ENCODE measurements at places on chromosomes 12 and 14. TPM values are rescaled to one million over a fixed set of nuclear protein-coding genes. Genes with fewer than 3 reads are reported as not detected.
A peak's percentile ranks its signal among the peaks of the same experiment; 100 is the strongest.

The CBLN3 gene
- total RNA-seq = 3.1 TPM

The TMEM229B gene
- total RNA-seq = 0.71 TPM

- no peak for DNase-seq
These were observed 173.1 kb downstream of the FBXL14 start for GRCh38 chr12:1421091-1421846.

GRCh38 chr12:57762463-57762862 lies 4.4 kb downstream of the CYP27B1 start:
- DNase-seq = no peak

The SOX5 gene
- 1.7 TPM for total RNA-seq

The PITPNM2 gene
- not detected for total RNA-seq

DNA sequence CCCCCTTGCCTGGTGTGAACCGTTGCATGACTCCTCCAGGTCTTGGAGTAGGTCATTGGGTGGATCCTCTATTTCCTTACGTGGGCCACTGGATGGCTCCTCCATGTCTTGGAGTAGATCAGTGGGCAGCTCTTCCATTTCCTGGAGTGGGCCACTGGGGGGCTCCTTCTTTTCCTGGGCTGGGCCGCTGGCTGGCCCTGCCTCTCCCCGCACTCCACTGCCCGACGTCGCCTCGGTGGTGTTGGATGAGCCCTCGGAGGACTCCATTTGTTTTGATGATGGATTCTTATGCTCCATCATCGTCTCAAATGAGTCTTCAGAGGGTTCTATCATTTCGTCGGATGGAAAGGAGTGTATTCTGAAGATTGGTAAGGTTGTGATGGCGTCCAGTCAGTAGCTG lies 19.1 kb downstream of the RTL1 start:
- no peak for DNase-seq

GRCh38 chr12:128743916-128744315 lies 79.8 kb downstream of the SLC15A4 start:
- no peak for DNase-seq

- no peak for DNase-seq
These were observed 732.6 kb upstream of the FLRT2 start for GRCh38 chr14:84797326-84797725.

DNA sequence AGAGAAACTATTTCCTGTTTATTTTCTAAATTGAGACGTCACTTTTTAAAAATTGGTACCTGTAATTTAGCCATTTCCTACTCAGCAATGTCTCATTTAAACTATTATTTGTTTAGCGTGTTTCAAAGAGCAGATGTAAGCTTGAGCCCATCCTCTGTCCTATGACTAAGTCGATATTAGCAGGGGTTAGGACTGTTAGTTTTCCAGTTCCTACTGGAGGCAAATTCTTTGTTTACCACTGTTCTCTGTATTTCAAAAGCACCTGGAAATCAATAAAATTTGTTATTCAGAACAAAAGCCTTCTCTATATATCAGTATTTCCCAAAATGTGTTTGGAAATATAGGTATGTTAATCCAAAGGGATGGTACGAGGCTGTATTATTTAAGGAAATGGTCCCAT lies 42.4 kb downstream of the MDM2 start:
- peak; percentile 60 for DNase-seq

The DHRS4L2 gene
- 4.9 TPM for total RNA-seq

The ATXN2 gene
- total RNA-seq = 13.6 TPM

DNA sequence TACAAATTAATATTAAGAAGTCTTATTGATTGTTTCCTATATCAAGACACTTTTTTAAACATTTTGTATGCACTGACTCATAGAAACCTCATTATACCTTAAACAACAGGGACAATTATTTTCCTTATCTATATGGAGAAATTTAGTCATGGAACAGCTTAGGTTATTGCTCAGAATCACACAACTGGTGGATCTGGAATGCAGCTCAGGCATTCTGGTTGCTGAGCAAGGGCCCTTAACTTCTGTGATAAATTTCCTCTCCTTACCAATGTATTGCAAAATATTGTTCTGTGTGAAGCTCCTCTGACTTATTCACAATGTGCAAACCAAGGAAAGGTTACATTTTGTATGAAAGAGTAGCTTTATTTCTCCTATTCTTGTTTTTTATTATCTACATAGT lies 817.8 kb downstream of the LRFN5 start:
- DNase-seq = no peak

- DNase-seq = no peak
These were observed 145.4 kb upstream of the ABCD2 start for GRCh38 chr12:39764944-39765560.

The JAG2 gene
- 160 TPM for total RNA-seq

GRCh38 chr14:92568621-92569479 lies 55.3 kb downstream of the RIN3 start:
- no peak for DNase-seq

GRCh38 chr12:52402873-52403540 lies 3.1 kb downstream of the KRT82 start:
- no peak for DNase-seq

The TAS2R31 gene
- 1.5 TPM for total RNA-seq

The HOXC4 gene
- 1.4 TPM for total RNA-seq

GRCh38 chr12:43112101-43112920 lies 439.7 kb downstream of the ADAMTS20 start:
- DNase-seq = peak; percentile 82

The FIGNL2 gene
- total RNA-seq = not detected

The CCDC177 gene
- not detected for total RNA-seq

- no peak for DNase-seq
These were observed 49.1 kb upstream of the KCNJ8 start for GRCh38 chr12:21823581-21823980.

- DNase-seq = no peak
These were observed 143.7 kb downstream of the ASCL4 start for GRCh38 chr12:107917912-107918800.

The FAIM2 gene
- not detected for total RNA-seq

DNA sequence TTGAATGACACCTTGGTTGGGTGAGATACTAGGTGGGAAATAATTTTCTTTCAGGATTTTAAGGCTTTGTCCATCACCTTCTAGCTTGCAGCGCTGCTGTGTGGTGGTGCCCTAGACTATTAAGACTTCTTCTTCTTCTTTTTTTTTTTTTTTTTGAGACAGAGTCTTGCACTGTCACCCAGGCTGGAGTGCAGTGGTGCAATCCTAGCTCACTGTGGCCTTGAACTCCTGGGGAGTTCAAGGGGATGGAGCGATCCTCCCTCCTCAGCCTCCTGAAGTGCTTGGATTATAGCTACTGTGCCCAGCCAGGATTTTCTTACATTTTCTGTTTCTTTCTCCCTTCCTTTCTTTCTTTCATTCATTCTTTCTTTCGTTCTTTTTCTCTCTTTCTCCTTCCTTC lies 10.3 kb upstream of the MTA1 start:
- no peak for DNase-seq

The MYL2 gene
- not detected for total RNA-seq

DNA sequence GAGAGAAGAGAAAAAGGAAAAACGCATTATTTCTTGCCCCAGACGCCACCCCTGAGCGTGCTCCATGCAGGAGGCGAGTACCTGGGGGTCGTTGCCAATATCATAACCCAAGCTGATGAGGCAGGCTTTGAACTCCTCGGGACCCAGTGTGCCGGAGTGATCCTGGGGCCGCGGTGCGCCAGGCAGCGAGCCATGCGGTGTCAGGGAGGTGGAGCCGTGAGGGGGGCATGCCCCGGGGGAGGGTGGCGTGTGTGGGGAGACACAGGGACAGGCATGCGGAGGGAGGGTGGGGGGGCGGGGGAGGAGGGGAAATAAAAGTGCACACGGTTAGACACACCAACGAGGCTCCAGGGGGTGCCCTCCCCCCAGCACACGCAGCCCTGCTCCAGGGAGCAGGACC lies 86.0 kb upstream of the ZFP36L1 start:
- no peak for DNase-seq

DNA sequence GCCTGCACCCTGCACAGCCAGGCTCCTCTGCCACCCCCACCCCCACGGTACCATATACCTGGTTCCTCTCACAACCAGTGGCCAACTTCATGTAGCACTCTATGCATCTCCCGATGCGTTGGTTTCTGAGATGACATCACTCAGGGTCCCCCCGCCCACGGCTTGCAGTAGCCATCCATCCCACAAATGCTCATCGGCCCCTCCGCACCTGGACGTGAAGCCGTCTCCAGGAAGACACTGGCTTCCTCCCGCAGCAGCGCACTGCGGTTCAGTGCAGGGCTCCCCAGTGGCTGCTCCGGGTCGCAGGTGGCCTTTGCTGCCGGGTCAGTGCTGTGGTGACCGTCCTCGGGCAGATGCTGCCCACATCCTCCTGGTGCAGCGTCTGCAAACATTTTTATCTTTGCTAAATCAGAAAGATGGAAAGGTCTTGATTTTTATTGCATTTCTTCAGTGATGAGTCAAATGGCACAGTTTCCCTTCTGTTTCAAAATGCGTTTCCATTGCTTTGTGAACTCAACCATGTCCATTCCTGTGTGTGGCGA lies 27.5 kb upstream of the MMP17 start:
- no peak for DNase-seq

GRCh38 chr14:101056446-101056845 lies 152.9 kb upstream of the RTL1 start:
- no peak for DNase-seq

GRCh38 chr14:53715193-53715721 lies 241.4 kb downstream of the BMP4 start:
- peak; percentile 37 for DNase-seq

DNA sequence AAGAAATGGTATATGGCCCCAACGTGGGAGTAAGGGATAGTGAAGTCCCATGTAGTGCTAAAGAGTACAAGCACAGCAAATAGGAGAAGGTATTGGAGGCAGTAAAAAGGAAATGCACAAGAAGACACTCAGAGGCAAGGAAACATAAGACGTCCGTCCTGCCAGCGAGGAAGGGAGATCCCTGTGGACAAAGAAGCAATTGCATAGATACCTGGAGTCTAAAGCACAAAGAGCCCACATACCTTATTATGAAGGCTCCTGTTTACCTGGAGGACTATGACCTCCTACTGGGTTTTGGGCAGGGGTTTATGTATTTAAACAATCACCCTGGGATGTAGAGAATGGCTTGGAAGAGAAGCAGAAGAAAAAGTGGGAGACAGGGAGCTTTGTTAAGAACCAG lies 341.2 kb upstream of the DCN start:
- no peak for DNase-seq

GRCh38 chr14:95832012-95832411 lies 44.6 kb upstream of the TUNAR start:
- DNase-seq = no peak

The CSRP2 gene
- total RNA-seq = 147 TPM

DNA sequence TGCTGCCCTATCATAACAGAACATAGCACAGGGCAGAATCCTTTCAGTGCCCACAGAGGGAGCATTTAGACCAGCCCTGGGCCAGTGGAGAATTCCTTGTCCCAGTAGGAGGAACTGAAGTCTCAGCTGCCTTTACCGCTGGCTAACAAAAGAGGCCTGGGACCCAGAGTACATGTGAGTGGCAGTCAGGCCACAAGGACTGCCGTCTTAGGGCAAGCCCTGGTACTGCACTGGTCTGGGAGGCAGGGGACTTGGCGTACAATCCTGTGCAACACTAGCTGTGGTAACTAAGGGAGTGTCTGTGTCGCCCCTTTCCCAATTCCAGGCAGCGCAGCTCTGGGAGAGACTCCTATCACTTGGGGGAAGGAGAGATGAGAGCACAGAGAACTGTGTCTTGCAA lies 17.0 kb upstream of the CSRP2 start:
- no peak for DNase-seq

The SFSWAP gene
- total RNA-seq = 26.8 TPM

DNA sequence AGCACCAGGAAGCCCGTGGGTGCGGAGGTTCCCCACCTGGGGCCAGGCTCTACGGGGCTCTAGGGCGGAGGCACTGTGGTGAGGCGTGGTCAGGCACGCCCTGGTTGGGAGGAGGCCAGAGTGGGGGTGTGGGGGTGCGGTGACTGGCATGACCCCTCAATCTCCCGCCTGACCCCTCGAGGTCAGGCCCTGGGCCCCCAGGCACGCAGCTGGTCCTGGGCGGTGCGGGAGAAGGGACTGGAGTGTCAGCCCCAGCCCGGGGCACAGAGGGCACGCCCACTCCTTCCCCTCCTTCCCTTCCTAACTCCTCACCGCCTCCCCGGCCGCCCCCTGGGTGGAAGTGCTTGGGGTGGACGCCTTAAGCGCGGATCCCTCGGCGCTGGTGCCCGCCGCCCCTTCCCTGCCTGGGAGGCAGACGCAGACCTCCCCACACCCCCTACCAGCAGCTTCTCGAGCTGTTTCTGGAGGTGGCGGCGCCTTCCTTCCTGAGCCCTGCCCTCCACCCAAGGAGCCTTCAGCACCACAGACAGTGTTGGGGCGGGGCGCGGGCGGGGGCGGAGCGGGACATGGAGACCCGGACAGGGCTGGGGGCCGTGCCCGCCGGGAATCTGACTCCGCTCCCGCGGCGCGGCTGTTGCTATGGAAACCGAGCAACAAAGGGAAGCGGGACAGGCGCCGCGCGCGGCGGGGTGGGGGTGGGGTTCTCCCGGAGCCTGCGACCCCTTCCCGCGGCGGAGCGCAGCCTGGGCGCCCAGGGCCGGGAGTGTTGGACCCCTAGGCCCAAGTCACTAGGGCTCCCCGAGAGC lies 741 bp upstream of the CRIP2 start:
- peak; percentile 51 for DNase-seq

DNA sequence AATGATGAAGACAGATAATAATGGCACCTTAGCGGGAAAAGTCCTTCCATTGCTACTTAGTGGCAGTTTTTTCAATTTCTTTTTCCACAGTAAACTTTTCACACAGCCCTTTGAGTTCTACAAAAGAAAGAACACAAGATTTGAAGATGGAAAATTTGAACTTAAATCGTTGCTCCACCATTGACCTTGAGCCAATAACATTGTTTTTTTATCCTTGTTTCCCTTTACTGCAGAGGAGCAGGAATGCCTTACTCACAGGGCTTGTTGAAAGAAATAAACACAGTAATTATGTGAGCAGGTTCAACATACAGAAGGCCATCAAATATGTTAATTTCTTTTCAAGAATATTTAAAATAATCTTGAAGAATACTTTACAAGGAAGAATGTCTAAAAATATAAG lies 181.5 kb upstream of the KRR1 start:
- no peak for DNase-seq

The GLT8D2 gene
- total RNA-seq = 40.1 TPM

DNA sequence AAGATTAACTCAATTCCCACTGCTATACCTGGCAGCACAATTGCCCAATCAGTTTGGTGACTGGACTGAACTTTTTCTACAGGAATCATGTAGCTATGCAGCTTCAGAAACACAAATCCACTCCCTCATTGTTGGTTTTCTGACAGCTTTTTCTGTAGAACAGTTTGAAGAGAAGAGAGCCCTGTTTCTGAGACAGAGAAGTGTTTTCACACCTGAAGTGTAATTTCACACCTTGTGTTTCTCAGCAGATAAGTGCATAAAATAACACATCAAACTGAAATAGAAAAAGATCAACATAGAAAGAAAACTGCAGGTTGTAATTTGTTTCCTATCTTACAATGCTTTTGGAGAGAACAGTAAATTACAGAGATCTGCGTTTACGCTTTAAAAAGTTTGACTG lies 335.6 kb downstream of the SNAPC1 start:
- no peak for DNase-seq

DNA sequence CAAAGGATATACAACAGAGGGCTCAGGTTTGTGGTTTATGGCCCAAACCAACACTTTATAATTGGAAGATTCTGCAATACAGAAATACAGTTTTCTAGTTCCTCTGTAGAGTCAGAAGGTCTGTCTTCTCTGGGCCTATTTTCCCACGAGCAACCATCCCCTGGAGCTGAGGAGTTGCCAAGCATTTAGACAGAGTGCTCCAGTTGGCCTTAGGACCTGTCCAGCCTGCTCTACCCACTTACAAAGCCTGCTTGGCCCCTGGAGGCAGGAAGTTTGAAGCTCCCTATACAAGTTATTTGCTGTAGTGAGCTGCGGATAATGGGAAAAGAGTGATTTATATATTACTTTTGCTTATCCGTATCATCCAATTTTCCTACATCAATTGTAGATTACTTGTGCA lies 60.8 kb upstream of the HSPB8 start:
- no peak for DNase-seq

The CLEC1B gene
- total RNA-seq = not detected

All from SJSA1 (cell line).